ENCODE measurements at places on chromosomes 7 and 10.

DNA sequence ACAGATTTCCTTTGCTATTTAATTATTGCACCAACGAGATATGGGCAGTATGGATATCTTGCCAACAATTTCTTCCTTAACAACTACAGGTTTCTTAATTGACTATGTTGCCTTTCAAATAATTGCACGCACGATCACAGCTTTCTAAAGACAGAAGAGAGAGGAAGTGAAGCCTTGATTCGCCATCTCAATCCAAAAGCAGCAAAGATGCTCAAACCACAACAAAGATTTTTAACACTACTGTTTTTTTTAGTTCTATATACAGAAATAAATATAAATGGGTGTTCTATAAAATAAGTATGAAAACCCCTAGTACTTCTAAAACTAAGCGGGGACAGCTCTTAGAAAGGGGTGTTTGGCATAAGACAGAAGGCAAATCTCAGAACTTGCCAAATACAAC lies 251.3 kb downstream of the SFMBT2 start:
- no peak for DNase-seq

DNA sequence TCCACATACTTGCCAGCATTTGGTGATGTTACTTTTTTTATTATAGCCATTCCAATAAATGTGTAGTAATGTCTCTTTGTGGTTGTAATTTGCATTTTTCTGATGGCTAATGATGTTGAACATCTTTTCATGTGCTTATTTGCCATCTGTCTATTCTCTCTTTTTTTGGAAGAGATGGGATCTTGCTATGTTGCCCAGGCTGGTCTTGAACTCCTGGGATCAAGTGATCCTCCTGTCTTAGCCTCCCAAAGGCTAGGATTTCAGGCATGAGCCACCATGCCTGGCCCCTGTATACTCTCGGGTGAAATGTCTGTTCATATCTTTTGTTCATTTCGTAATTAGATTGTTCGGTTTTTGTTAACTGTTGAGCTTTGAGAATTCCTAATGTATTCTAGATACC lies 3.4 kb downstream of the OGDH start:
- DNase-seq: no peak

- no peak for DNase-seq
Measured at GRCh38 chr10:964988-965417, 23.2 kb upstream of the GTPBP4 start.

- no peak for DNase-seq
Measured at GRCh38 chr10:513393-513792, 176.1 kb downstream of the DIP2C start.

GRCh38 chr7:73762659-73762999 lies 7.4 kb downstream of the CLDN3 start:
- no peak for DNase-seq

DNA sequence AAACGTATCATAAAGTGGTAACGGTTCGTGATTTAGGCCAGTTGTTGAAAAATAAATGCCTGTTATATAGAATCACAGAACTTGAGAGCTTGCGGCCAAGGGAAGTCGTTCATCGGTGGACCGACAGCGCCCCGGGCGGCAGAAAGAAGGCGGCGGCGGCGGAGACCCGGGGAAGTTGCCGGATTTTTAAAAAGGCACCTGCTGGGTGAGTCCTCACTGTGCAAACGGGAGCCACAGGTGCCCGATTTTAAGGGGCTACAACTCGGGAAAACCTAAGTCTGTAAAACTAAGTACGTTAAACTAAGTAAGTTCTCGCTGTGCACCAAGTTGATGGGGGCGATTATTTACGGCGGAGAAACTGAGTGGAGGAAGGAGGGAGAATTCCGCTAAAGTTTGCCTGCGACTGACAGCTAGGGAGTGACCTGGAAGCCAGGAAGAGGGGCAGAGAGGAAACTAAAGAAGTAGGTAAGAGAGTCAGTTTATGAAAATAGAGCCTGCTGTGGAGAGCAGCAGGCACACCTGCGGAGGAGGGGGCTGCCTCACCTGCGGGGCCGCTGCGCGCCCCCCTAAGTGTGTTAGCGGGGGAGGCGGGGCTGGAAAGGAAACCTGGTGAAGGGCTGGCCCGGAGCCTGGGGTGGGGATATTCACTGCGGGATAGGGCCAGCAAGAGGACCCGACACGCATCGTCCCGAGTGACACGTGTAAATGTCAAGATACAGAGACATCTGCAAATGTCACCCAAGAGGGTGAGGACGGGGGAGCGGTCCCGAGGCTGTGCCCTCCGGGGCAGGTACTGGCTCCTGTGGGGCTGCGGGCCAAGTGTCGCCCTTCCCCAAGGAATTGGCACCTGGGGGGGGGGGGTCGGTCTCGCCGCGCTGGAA lies 996 bp downstream of the ADAM12 start:
- DNase-seq: no peak

DNA sequence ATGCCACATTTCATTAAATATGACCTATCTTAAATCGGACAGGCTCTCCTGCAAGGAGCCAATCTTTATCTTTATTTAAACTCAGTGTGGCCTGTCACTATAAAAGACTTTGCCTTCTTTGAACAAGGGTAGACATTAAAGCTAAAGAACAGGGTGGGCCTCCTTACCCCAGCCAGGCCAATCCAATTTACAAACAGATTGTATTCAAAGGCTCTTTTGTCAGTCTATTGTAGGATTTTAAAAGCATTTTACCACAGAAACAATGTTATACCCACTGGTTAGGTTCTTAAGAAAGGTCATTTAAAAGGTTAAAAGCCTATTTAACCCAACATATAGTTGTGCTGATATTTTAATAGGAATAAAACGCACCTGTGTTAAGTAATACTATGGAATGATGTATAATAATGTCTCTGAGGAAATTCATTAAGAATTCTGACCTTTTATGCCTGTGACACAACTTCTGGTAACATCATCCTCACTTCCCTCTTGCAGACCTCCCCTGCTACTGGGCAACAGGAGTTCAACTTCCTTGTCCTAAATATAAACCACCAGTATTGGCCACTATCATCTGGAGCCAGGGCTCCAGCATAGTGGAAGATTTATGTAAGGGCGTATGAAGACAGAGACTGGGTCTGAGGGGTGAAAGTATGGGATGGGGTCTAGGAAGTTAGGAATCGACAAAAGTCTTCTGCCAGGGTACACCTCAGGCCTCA lies 32.5 kb downstream of the MTERF1 start:
- DNase-seq: no peak

DNA sequence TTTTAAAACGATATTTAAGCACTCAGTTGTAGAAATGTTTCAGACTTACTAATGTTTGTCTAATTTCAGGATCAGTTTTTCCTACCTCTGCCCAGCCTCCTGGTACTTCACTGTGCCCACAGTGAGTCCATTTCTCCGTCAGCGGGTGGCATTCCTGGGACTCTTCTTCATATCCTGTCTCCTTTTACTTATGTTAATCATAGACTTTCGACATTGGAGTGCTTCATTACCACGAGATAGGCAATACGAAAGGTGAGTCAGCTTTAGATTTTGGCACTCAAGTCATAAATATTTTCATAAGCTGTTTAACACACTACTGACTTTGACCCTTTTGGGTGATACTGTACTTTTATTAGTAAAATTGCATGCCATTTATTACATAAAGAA lies 2.1 kb downstream of the ENTPD7 start:
- no peak for DNase-seq

DNA sequence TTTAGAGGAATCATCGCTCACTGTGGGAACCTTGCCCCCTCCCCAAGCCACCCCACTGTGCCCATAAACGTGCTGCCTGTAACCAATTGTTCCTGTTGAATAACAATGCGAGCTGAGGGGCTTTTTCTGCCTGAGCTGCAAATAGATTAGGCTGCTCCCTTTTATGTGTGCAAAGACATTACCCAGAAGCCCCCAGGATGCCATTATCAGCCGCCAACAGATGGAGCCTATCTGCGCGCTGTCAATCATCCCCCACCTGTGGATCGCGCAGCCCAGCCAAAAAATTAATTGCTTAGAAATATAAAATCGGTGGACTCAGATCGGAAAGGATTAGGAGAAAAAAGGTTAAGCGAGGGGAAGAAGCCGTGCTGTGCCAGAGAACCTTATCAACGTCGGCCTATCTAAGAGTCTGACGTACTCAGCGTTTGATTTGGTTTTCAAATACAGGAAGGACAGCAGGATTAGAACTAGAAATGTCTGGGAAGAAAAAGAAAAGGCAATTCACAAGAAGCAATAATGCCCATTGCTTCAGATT lies 167.3 kb upstream of the MYO3A start:
- DNase-seq: no peak

DNA sequence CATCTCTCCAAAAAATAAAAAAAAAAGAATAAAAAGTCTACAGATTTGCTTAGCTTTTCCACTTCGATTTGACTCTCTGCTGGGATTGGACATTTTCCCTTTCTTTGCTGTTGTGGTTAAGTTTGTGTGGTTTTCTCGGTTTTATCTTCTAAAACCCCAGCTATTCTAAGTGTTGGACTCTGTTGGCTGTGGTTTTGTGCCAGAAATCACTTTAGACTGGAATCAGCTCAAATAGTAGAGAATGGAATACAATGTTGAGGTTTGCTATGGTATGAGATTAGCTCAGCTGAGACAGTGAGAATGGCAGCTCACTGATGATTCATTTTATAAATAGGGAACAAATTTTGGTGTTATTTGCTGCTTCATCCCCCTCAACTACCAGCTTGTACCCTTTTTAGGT lies 116.0 kb downstream of the BUB3 start:
- DNase-seq: no peak

DNA sequence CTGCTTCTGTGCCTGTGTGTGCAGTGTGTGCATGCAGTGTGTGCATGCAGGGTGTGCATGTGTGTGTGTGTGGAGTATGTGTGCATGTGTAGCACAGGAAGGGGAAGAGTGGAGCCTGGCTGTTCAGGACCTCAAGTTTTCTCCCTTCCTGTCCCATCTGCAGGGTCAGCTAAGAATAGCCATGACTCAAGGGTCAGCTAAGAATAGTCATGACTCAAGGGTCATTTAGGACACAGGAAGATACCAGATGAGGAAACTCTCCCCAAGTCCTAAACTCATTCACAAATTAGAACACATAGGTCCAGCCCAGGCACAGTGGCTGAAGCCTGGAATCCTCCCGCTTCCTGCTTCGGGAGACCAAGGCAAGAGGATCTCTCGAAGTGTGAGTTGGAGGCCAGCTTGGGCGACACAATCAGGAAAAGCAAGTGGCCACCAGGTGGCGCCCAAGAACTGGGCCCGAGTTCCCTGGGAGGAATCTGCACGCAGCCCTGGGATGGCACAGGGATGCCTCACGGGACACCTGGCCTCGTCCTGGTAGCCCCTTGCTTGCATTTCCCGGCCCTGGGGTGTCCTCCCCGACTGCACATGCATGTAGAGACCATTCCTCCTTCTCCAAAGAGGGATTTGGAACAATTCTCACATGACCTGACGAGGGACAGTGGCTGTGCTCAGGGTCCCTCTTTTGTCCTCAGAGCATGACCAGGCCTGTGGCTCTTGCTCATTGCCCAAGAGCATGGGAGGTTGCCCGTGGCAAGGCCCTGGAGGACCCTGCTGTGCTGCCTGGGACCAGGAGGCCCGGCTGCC lies 21.4 kb upstream of the VOPP1 start:
- peak; percentile 23 for DNase-seq

GRCh38 chr10:24678757-24679156 lies 44.9 kb downstream of the ARHGAP21 start:
- DNase-seq: no peak

DNA sequence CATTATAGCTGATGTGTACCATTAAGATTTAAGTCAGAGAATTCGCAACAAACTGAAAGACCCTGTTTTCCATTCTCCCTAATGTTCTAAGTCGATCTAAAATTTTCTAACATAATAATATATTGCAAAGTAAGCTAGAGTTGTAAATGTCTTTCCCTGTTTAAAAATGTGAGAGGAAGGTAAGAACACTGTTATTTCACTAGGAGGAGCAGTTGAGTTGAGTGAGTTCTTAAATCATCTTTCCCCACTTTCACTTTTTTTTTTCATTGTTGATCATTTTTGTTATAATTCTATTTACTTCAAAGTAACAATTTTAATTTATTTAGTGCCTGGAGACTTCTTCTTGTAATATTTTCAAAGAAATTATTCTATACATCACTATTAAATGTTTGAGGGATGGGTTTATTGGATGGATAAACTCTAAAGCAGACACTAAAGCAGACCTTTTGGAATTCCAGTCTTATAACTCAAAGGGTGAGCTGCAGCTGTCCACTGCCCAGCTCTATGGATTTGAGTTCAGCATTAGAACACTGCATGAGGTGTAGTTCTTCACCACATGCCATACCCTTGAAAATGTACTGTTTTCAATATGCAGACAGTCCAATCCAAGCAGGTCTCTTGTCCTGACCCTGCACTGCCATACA lies 181.3 kb upstream of the FZD1 start:
- DNase-seq: no peak

DNA sequence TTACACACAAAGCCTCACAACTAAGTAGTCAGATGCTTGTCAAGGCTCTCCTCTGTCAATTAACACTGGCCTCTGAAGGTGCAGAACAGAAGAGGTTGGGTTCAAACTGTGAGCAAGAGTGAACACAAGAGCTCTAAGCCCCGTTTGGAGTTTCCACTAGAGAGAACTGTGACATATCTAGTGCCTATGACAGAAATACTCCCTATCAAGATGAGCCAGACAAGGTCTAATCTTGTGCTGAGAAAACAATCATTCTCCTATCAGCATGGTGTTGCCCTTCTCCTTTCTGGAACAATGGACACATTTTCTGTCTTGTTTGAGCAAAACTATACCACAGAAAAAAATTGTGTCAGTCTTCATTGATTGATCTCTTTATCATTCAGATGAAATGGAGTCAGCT lies 62.4 kb upstream of the CCDC71L start:
- no peak for DNase-seq

DNA sequence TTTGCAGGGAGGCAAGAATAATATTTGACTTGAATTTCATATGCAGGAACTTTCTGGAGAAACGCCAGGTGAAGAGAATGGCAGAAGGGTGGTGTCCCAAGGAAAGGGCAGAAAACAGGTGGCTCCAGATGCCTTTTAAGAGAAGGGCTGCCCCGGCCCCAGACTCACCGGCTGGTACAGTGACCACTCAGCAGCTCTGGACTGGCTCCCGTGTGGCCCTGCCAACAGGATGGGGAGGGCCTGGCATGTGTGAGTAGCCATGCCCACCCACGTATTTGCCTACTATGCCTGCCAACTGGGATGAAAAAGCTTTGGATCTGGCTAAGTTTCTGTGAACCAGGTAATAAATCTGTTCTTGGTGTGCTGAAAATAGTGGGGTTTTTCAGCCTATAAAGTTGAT lies 159.5 kb downstream of the PRKAG2 start:
- no peak for DNase-seq

- DNase-seq: no peak
Measured at GRCh38 chr7:124762611-124763143, 2.9 kb downstream of the GPR37 start.

DNA sequence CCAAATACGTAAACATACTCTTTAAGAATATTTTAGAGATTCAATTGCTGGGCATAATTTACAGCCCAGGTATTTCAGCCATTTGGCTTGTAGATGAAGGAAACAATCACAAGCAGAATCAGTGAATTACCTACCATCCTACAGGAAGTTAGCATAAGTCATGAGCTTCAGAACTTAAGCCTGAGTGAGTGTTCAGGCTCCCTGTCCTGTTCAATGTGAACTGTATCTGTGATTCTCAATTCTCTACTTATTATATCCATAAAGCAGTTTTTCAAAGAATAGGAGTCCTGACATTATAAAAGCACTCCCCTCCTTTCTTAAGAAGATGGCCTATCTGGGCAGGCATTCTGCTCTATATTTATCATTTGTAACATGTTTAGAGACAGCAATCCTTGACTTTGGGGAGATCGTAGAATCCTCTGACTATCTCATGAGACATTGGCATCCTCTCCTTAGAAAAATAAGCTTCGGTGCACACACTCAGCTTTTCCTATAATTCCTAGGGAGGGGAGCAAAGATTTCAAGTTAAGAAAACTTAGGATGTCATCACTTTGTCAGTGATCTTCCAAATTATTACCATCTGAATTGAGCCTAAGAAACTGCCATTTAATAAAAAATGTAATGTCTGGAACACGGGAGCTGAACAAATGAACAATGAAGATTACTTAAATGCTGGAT lies 645.2 kb upstream of the IGFBP3 start:
- no peak for DNase-seq
